Large intestine (tissue), 12 donors: ENCODE measurements at places on chromosomes 2 and 18. TPM values are rescaled to one million over a fixed set of nuclear protein-coding genes. Genes with fewer than 3 reads are reported as not detected.
A peak's percentile ranks its signal among the peaks of the same experiment; 100 is the strongest.

DNA sequence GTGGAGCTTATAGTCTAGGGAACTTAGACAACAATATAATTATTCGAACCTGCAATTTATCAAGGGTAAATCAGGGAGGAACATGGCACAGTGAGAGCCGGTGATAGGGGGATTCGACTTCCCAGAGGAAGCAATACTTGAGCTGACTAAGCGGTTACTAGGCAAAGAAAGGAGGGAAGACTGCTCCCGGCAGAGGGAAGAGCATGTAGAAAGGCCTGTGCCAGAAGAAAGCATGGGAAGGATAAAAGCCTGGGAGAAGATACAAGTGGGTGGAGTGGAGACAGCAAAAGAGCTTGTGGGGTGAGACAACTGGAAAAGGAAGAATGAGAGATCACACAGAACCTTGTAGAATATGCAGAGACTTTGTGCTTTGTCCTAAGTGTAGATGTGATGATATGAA lies 93.3 kb downstream of the MARCHF4 start:
- DNase-seq: no peak

The PKDCC gene
- polyA plus RNA-seq: 247 TPM

GRCh38 chr2:118122594-118123281 lies 34.5 kb downstream of the INSIG2 start:
- DNase-seq: peak; percentile 12

The STAT4 gene
- 3.7 TPM for polyA plus RNA-seq

DNA sequence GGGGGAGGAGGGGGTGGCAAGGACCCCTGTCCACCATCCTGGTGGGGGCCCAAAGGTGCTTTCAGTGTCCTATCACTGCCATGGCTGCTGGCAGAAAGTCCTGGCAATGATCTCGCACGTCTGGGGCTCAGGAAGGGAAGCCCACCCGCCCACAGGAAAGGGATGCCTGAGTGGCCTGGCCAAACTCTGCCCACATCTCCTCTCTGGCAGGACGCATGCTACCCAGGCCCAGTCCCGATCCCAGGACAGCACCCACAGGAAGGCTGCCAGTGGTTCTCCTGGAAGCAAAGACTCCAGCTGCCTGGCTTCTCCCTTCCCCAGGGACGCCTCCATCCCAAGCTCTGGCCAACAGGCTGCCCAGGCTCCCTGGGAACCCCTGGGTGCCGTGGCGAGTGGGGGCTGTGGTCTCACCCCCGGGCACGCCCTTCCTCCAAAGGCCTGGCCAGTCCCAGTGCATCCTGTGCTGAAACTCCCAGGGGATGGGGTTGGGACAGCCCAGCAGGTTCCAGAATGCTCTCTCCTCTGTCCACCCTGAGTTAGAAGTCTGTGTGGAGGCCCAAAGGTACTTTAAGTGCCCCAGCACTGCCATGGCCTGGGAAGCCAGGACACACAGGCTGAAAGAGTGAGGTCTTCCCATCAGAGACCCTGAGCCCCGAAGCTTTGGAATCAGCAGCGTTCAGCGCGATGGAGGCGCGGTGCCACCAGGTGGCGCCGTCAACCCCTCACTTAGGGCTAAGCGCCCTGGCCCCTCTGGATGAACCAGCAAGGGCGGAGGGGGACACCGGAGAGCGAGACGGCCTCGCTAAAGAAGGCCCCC lies 29.8 kb upstream of the TAF1B start:
- peak; percentile 50 for DNase-seq

The PROKR1 gene
- 0.15 TPM for polyA plus RNA-seq

The AFG3L2 gene
- polyA plus RNA-seq: 63.8 TPM

GRCh38 chr2:9197916-9198315 lies 8.7 kb upstream of the ASAP2 start:
- no peak for DNase-seq

DNA sequence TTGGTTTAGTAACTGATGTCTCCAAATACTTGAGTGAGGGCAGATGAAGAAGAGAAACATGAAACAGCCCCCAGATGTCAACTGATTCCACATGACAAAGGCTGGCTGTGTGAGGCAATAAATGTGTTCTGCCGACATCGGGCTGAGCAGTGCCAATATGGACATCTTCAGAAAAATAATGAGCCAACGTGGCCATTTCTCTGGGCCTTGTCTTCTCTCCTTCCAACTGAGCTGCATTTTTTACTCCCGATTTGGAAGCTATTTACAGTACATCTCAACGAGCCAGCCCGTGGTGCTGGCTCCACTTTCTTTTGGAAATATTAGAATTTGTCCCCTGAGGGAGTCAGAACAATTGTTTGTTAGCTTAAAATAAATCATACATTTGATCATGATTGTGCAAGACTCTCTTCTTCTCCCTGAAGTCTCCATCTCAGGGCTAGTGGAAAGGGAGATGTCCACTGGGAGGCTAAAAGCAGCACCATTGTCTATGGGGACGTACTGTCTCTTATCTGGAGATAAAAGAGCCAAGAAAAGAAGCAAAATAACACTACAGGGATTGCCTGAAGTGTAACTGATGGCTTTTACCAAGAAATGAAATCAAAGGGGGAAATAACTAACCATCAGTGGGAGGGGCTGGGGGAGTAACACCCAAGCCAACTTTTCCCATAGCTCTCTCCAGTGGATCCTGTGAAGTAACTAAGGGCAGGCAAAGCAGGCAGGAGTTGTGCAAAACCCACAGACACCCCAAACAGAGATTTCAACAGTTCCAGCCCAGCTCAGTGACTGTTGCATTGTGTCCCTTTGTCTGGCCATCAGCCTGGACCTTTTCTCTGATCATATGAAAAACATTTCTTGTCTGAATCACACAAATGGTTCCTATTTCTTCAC lies 114.8 kb downstream of the RDH14 start:
- DNase-seq: no peak

DNA sequence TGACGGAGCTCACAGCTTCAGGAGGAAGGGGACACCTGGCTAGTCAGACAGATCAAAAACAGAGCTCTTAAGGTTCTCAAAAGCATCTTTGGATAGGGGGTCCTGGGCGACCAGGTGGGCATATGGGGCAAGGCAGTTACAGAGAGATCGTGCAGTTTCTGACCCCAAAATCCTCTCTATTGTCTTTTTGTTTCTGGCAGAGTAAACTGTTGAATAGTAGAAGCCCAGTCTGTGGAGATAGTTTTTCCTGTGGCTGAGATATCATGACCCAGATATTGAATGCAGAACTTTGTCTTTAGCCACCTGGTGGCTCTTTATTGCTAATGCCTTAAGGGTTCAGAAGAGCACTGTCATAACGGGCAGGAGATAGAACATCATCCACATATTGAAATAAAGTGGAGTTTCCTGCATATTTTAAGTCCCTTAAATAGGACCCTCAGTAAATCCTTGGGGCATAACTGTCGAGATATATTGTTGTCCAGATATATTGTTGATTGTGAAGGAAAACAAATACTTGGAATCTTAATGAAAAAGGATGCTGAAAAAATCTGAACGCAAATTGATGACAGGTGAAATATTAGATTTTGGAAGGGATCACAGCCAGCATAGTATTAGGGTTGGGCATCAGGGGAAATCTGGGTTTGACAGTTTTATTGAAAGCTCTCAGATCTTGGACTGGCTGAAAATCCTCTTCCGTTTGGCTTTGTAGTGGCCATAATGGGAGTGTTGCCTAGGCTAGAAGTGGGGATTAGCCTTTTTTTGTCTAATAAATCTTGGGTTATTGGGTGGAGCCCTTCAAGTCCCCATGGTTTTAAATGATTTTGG lies 14.1 kb upstream of the ZDBF2 start:
- DNase-seq: no peak

GRCh38 chr2:204108781-204109295 lies 172.3 kb downstream of the ICOS start:
- DNase-seq: no peak

The ANKRD36B gene
- polyA plus RNA-seq: 22.0 TPM

The HOXD4 gene
- 4.9 TPM for polyA plus RNA-seq

DNA sequence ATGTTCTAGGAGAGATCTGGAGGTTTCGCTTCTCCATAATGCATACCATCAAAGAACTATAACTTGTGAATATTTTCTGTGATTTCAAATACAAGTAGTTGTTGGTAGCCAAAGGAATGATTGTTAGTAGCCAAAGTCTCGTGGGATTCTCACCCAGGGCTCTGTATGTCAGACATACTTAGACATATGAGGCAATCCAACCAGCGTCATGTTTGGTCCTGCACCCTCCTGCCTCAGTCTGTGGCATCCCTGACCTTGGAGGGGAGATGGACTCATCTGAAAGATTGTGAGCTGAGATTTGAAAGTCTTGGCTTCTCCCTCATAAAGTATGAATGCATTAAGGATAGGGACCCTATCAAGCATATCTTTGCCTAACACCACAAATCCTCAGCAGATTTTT lies 81.2 kb downstream of the CTIF start:
- DNase-seq: no peak

GRCh38 chr2:122266636-122267035 lies 511.2 kb downstream of the TSN start:
- no peak for DNase-seq

The TUBA3E gene
- 0.09 TPM for polyA plus RNA-seq

The REEP1 gene
- polyA plus RNA-seq: 36.9 TPM

- DNase-seq: no peak
Measured at GRCh38 chr2:211545582-211545981, 989.2 kb downstream of the CPS1 start.

- no peak for DNase-seq
Measured at GRCh38 chr2:51581636-51582267, 549.8 kb upstream of the NRXN1 start.

- DNase-seq: no peak
Measured at GRCh38 chr2:2022941-2023586, 278.7 kb upstream of the PXDN start.

- no peak for DNase-seq
Measured at GRCh38 chr2:129610766-129611165, 368.7 kb upstream of the RAB6C start.

The GALR1 gene
- polyA plus RNA-seq: 0.51 TPM

The MFSD6 gene
- 21.8 TPM for polyA plus RNA-seq

The ACVR1C gene
- 25.6 TPM for polyA plus RNA-seq

DNA sequence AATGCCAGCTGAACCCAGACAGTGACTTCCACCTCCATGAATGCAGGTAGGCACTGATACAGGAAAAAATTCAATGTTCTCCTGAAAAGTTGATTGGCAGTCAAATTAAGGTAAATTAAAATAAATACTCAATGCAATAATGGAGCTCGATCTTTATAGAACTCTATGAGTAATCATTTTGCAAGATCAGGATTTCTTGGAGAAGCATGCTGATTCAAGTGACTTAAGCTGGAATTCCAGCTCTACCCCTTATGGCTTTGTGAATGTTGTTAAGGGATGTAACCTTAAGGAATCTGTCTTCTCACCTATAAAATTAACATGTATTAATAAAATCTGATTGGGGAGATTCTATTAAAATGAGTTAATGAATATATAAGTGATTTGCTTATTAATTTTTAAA lies 145.1 kb downstream of the QPCT start:
- no peak for DNase-seq

- peak; percentile 7 for DNase-seq
Measured at GRCh38 chr18:12254136-12254819, at the start of gene CIDEA. CIDEA (plus strand) TSS chr18:12254361; CDS start chr18:12254384, 23 bp downstream.

- no peak for DNase-seq
Measured at GRCh38 chr18:44851856-44852621, 171.4 kb downstream of the SETBP1 start.

- DNase-seq: no peak
Measured at GRCh38 chr18:6959110-6959509, 158.5 kb downstream of the LAMA1 start.

DNA sequence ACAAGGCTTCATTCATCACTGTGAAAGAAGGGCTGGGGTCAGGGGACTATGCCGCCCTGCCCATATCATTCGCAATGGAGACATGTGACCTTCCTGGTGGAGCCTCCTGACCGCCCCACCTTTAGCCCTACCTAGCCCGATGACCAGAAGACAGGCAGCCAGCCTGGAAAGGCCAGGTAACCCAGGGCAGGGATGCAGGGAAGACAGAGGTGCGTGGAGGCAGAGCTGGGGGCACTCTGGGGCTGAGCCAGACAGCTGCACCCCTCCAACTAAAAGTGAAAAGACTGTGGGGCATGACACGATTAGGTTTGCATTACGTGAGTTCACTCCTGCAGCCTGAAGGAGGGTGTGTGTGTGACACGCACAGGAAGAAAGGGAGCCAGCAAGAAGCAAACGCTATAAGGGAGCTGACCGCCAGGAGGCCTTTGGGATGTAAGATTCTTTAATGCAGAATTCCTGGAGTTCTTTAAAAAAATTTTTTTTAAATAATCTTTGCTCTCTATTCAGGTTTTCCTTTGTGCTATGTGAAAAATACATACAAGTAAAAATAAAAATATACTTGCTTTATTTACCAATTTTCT lies 3.7 kb upstream of the HES6 start:
- DNase-seq: peak; percentile 63

DNA sequence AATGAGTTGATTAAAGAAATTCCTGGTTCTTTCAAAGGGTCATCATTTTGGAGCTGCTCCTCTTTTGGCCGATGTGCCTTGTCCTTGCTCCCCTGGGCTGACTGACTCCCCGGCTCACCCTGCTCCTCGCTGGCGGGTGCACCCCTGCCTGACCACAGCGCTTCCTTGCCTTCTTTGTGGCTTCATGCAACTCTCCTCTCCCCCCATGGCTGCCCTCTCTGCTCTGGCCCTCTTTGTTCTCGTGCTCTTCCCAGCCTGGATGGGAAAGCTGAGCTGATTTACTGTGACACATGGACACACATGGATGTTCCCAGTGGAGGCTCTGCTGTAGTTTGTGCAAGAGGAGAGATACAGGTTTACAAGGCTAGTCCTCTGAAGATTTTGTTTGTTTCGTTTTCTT lies 234.6 kb downstream of the HAUS1 start:
- DNase-seq: no peak

The KCNIP3 gene
- polyA plus RNA-seq: 2.1 TPM

DNA sequence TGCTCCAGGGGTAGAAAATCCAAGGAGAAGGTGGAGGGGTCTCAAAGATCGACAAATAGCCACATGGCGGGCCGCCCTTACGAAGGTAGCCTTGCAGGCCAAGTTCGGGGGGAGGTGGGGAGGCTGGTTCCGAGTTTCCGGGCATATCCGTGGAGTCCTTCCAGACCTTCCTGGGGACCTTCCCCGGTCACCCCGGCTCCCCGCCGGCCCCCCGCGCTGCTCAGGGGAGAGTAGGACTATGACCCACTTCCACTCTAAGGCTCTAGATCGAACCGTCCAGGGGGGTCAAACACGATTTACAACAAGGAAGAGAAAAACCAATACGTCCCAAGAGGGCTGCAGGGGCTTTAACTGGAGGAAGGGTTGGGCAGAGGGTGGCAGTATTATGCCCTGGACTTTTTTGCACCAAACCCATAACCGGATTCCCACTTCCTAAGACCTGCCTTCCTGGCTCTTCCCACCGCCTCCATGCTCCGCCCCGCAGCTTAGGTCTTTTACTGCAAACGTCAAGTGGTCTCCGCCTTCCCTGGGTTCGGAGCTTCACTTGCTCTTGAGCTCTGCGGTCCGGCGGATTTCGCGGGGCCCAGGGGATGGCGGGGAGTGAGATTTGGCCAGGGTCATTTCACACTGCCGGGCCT lies 779 bp upstream of the LYPD6 start:
- peak; percentile 91 for DNase-seq
